ENCODE measurements at places on chromosomes 12 and 14.

DNA sequence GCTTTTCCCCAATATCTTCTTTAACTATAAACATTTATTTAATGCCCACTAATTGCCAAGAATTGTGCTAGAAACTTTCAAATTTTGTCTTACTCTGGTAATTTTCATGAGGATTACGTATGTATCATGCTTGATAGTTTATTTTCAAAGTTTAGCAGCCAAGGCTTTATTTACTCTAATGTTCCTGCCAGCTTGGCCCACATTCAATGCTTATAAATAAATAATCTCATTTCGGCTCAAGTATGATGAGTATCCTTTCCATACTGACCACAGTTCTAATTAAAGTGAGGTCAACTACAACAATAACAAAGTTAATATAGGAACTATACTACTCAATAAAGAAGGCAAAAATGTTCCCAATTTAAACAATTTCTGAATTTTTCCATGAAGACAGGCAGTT, 259.2 kb downstream of the MED13L start:
- DNase-seq, result no peak

- no peak for DNase-seq
Observed at GRCh38 chr12:46082490-46083200, 92.3 kb upstream of the SCAF11 start.

DNA sequence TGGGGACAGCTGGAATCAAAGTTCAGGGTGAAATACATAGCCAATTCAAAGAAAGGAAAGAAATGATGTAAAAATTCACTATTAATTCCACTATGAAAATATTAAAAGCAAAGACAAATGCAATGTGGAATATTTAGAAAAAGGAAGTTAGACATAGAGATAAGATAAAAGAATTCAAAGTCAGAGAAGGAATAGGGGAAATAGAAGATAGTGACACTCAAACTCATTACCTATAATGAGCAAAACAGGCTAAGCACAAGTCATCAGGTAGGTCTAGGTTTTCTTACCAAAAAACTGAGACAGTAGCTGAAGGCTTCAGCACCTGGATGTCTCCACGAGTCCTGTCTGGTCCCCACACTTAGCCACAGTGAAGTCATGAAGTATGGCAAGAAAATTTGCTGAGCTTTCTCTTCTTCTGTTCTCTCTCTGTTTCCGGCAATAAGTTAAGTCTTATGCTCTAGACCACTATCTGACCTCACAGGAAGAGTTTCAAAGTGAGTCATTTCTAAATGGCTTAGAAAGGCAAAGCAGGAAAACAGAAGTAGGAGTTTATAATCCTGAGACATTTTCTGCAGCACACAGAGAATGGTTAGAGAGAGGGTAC, at the start of gene C3AR1:
Gene C3AR1 (minus strand): TSS at position 369 of the 604 bp plus-strand sequence. CDS start 6,174 bp downstream, outside the sequence.
- DNase-seq, result peak; percentile 75

DNA sequence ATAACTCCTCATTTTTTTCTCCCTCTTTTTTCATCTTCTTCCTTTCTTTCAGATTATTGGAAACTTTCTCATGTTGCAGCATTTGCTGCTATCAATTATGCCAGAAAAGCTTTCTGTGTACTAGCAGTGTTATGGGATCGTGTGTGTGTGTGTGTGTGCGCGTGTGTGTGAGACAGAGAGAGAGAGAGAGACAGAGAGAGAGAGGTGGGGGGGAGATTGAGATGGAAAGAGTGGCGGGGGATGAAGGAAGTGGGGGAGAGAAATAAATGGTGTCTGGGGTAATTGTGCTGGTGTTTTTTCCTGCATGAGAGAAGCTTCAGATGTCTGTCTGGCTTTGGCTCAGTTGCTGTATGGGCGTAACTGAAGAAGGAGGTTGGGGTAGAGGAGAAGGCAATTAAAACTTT, 268.9 kb downstream of the RAD51B start:
- DNase-seq, result no peak

Data from COLO829 (cell line).